ENCODE measurements at places on chromosomes 7 and 10.

GRCh38 chr10:35584946-35585345 lies 20.2 kb upstream of the GJD4 start:
- no peak for DNase-seq

GRCh38 chr7:156765901-156766656 lies 125.5 kb downstream of the RNF32 start:
- DNase-seq: no peak

DNA sequence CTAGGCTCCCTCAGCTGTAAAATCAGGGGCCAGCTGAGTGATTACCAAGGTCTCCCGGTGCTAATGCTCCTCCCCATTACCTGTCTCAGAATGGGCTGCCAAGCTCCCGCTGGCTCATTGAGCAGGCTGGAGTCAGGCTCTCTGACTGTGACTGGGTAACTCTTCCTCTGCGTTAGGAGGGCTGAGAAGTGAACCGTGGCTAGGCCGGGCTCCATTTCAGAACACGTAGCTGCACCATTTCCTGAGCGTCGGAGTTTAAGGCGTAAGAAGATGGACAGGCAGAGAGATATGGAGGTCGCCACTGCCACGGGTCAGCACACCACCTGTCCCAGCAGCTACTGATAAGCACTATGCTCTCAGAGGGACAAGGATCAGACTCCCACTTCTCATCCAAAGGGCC lies 250.3 kb downstream of the TCERG1L start:
- no peak for DNase-seq

DNA sequence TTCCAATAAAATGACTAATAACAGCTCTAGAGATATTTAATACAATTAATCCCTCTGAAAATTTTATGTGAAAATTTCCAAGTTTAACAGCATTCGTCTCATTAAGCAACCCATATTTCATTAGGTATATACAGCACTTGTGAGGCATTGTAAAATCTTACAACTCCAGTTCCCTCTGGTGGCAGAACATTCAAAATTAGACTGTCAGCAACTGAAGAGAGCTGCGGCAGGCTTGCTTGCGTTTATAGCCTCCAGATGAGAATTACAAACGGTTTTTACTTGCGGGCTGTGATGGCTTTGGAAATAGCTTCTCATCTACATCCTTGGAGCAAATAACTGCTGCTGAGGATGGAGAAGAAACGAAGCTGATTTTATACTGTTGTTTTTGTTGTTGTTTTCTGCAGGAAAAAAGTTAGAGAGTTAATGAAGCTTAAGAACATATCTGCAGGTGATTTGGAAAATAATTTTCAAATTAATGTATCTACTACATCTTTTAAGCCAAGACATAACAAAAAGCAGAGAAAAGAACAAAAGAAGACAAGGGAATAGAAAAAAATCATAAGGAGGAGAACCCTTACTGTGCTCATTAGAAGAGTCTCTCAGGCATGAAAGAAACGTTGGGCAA lies 171.3 kb downstream of the MAGI2 start:
- DNase-seq: peak; percentile 76

- peak; percentile 38 for DNase-seq
These were observed 13.9 kb downstream of the GPER1 start for GRCh38 chr7:1101563-1102431.

- DNase-seq: no peak
These were observed 31.4 kb downstream of the EN2 start for GRCh38 chr7:155489158-155489840.

DNA sequence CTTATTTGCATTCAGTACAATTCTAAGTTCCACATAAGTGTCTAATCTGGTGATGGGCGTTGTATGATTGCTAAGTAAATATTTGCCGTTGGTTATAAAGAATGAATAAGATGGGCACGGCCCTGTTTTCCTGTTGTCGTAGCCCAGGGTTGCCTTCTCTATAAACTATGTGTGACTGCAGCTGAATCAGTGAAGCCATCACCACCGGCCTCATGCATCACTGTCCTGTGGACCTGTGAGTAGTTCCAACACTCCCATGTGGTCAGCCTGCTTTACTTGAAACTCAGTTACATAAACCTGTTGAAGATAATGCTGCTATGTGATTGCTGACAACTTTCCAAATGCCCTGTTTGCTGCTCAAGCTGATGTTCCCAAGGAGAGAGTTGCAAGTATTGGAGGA lies 21.6 kb upstream of the KLF6 start:
- peak; percentile 56 for DNase-seq

GRCh38 chr7:37832194-37832593 lies 16.2 kb upstream of the NME8 start:
- DNase-seq: peak; percentile 6

GRCh38 chr7:116873619-116874018 lies 11.2 kb downstream of the CAPZA2 start:
- DNase-seq: no peak

- peak; percentile 68 for DNase-seq
These were observed 172.3 kb downstream of the AUTS2 start for GRCh38 chr7:69770613-69771012.

GRCh38 chr7:128446306-128446705 lies 9.4 kb upstream of the HILPDA start:
- DNase-seq: no peak

DNA sequence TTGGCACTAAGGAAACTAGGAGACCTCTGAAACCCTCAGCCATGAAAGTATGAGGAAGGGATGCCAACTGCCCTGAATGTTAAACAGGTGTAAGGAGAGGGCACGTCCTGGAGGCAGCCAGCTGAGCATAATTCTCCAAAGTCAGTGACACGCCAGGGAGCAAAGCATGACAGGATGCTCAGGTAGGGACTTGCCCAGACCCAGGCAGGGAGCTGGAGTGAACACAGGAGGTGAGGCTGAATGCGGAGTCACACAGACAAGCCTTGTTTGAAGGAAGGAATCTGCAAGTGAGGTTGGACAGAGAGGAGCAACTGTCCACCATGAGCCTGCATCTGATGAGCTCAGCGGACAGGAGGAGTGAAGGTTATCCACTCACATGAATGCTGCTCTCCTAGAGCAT lies 41.5 kb downstream of the KLRG2 start:
- DNase-seq: no peak

DNA sequence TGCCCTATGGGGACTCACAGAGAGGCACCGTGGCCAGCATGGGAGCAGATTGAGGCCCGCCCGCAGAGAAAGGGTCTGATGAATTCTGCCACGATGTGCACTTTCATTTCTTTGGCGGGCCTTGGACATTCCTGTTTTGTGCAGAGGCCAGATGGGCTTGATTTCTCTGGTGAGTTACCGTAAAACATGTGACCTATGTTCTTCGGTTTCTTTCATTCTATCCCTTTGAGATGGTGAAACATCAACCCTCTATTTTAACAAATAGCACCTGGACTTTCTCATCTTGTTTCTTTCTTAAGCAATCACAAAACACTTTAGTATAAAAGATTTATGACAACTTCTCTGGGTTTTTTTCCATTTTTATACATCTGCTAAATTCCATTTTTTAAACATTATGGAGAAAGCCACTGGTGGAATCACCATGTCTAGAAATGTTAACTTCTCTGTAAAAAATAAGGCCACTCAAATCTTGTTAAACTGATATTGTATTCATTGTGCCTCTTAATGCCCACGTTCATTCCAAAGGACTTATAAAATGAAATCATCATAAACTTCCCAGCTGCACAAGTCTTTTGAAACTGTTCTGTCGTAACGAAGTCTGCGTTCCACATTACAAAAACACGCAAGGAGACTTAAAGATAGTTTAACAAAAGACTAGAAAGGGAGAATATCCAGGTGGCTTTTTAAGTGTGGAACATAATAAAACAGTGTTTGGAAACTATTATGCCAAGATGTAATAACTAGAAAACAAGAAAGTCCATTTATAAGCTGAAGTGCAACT lies 21.4 kb upstream of the ODAD2 start:
- DNase-seq: no peak

- no peak for DNase-seq
These were observed 52.8 kb downstream of the ARHGAP22 start for GRCh38 chr10:48551861-48552591.

DNA sequence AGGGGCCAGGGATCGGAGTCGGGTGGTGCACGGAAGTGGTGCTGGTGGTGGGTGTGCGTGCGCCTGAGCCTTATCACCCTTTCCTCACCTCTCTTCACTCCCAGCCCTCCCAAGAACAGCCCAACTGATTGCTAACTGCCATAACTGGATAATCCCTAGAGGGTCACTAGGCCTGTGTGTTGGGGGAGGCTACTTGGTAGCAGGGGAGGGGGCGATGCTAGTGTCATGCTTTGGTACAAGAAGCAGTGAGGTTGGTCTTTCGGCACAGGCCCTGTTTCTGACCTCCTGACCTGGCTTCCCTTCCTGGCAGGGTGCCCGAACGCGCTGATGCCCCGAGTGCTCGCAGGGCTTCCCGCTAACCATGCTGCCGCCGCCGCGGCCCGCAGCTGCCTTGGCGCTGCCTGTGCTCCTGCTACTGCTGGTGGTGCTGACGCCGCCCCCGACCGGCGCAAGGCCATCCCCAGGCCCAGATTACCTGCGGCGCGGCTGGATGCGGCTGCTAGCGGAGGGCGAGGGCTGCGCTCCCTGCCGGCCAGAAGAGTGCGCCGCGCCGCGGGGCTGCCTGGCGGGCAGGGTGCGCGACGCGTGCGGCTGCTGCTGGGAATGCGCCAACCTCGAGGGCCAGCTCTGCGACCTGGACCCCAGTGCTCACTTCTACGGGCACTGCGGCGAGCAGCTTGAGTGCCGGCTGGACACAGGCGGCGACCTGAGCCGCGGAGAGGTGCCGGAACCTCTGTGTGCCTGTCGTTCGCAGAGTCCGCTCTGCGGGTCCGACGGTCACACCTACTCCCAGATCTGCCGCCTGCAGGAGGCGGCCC lies 652 bp downstream of the KAZALD1 start:
- peak; percentile 86 for DNase-seq

DNA sequence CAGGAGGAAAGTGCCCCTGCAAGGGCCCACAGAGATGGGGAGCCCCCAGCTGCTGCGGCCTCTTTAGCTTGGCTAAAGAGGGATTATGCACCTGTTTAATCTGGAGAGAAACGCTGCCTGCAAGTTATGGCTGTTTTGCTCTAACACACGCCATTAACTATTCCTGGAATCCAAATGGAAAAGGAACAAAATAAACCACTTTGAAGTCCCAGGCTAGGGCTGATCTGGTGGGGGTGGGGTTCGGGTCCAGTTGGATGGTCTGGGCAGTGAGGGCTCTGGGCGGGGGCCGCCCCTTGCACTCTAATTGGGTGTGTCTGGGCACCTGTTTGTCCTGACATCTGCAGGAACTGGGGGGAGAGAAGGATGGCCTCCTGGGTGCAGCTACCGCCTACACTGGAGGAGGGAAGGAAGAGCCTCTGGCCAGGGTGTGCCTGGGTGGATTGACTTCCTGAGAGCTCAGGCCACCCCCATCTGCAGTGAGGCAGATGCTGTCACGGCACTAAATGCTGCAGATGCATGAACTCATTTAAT lies 300.6 kb downstream of the ZEB1 start:
- no peak for DNase-seq

DNA sequence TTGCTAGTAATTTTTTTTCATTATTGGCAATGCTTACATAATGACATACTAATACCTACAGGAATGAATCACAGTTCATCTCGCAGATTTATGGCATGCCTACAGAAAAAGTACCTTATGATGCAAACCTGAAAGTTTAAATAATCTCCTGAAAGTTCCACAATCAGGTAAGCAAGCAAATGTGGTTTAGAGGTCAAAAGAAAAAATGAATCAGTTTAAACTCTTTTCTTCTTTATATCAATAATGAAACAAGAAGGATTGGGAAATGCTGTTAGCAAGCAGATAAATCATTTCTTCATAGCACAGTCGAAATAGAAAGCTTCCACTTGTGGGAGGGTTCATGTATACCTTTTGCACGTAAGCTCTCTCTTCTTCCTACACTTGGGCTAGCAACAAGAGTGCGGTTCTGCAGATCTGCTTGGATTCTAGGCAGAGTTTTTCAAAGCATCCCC lies 53.7 kb upstream of the MTPN start:
- DNase-seq: no peak

GRCh38 chr10:12474727-12475412 lies 125.5 kb downstream of the CAMK1D start:
- DNase-seq: no peak

DNA sequence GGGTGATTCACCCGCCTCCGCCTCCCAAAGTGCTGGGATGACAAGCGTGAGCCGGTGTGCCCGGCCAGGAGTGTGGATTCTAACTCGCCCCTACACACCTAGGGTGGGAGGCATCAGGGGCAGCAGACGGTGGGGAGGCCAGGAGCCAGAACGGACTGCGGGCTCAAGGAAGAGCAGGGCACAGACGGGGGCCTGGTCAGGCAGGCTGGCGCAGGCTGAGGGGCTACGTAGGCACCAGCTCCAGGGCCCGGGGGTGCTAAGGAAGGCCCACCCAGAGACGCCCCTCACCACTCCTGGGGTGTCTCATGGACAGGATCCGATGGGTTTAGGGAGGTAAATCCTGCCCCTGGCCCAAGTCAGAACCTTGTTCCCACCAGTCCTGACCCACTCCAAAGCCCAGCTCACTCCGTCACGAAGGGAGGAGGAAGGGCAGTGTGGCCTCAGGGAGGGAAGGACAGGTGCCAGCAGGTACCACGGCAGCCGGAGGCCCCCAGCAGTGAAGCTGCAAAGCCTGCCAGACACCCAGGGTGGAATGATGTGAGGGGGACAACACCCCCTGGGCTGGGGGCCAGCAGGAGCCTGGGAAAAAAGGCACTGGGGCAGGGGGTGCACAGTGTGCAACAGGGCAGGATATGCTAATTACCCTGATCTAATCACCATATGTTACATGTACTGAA lies 251.4 kb downstream of the MAD1L1 start:
- no peak for DNase-seq

- no peak for DNase-seq
These were observed 19.4 kb upstream of the CABCOCO1 start for GRCh38 chr10:61643316-61643751.

DNA sequence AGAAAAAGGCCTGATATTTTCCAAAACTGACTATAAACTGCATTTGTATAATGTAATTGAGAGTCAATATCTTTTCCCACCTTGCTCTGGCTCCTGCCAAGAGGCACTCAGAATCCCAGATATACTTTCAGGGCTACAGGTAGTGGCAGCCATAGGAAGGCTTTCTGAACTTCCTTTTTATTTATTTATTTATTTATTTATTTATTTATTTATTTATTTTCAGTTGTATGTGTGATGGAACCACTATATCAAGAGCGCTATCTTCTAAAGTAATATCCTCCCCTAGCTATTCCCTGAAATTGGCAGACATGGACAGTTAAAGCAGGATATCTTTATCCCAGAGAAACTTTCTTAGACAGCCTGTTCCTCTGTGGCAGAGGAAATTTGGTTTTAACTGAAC lies 86.7 kb downstream of the SEMA3E start:
- no peak for DNase-seq

- no peak for DNase-seq
These were observed 214.5 kb downstream of the DIP2C start for GRCh38 chr10:474946-475345.

DNA sequence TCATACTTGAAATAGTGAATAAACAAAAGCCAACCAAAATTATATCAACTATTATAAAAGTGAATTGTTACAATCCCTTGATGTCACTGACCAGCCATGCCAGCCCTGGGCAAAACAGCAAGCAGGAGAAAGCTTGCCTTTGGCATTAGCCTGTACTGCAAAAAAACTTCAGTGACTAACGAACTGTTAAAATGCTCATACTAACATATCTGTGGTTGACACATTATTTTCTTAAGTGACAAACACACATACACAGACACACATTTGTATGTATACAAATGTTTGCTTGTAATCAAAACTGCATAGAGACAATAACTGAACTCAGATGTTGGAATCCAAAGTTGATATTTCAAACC lies 29.5 kb downstream of the CHCHD3 start:
- no peak for DNase-seq

GRCh38 chr7:128161466-128162125 lies 79.5 kb upstream of the LEP start:
- DNase-seq: no peak

- DNase-seq: no peak
These were observed 10.7 kb downstream of the HIP1 start for GRCh38 chr7:75727881-75728593.

Data from NCI-H526 (cell line).